ENCODE measurements at places on chromosomes 3 and 15.

- DNase-seq: peak; percentile 45
Observed at GRCh38 chr3:42042747-42043098, 48.4 kb upstream of the TRAK1 start.

GRCh38 chr15:69499521-69500211 is 47.0 kb downstream of the RPLP1 start:
- DNase-seq: no peak

DNA sequence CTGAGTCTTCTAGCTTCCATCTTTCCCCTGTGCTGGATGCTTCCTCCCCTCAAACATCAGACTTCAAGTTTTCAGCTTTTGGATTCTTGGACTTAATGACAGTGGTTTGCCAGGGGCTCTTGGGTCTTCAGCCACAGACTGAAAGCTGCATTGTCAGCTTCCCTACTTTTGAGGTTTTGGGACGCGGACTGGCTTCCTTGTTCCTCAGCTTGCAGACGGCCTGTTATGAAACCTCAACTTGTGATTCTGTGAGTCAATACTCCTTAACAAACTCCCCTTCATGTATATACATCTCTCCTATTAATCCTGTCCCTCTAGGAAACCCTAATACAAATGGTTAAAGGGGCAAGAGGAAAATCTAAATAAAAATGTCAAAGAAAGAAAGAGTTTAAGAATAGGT is 100.1 kb downstream of the ABI3BP start:
- no peak for DNase-seq

DNA sequence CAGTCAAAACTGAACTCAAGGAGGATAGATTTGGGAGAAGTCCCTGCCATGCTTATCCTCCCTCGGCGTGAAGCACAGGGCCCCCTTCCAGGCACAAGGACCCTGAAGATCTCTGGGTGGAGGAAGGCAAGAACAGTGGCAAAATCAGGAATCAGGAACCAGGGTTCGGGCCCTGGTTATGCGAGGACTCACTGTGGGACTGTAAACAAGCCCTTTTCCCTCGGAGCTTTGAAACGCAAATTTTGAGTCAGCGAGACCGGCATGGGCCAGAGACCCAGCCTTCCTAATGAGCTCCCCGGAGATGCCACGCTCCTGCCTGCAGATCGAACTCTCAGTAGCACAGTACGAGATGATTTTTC is 70.1 kb downstream of the SLC12A8 start:
- DNase-seq: no peak

GRCh38 chr3:73868688-73869315 is 244.1 kb upstream of the PDZRN3 start:
- peak; percentile 44 for DNase-seq

DNA sequence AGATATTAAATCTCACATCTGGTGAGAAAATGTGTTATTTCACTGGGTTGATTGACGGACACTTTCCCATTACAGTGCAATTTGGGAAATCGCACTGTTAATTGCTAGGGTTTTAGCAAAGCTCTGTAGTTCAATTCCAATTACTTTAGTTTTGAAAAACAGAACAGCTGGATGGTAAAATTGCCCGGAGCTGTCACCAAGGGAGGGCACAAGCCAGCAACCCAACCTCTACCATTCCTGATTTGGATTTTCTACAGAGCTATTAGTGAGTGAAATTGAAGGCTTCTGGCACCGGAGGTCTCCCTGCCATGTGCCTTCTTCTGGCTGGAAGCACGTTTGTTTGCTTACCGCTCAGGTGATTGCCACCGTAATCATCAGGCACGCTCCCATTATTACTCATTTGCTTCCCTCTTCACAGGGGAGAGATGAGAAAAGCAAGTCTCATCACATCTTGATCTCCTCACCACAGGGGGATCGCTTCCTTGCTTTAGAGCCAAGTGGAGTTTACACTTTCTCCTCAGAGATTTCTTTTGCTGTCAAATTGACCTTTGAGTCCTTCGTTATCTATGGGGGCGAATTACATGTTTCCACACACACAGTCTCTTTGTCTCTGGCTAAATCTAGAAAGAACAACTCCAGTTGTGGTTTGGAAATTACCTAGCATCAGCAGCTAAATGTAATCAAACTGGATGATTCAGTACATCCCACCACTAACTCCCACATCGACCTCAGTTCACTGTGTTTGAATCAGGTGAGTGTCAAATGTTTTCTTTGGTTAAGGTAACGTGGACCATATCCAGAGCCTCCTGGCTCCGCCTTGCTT is 421.7 kb upstream of the GOLIM4 start:
- peak; percentile 13 for DNase-seq

- no peak for DNase-seq
Observed at GRCh38 chr15:99335508-99335907, 84.2 kb downstream of the LRRC28 start.

DNA sequence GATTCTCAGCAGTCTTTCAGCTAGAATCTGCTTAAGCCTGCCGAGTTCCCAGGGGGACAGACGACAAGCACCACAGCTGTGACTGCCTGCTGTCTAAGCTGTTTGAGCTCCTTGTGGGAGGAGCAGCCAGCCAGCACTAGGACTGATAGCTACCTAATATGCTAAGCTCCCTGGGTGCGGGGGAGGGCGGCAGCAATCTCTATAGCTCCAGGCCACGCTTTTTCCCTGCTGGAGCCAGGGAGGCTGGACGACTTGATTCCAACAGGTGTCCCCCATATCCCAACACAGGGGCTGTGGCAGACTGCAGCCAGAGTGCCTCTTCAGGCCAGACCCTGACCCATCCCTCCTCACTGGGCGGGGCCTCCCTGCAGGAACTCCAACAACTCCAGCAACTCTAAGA is 134.1 kb upstream of the ARPP21 start:
- no peak for DNase-seq

DNA sequence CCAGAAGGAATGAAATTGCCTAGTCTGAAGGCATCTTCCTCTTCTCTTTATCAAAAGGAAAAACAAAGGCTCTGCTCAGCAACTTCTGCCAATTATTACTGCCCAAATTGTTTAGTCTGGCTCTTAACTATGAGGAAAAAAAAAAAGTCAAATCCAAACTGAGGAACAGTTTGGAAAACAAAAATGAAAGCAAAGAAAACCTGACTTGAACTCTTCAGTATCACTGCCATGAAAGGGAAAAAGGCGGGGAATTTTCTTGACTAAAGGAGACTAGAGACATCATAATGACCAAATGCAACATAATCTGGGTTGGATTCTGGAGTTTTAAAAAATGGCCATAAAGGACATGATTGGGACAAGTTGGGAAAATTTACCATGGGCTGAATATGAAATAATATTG is 156.3 kb downstream of the STT3B start:
- DNase-seq: no peak

GRCh38 chr3:87272718-87273341 is 3.6 kb downstream of the POU1F1 start:
- no peak for DNase-seq

- DNase-seq: peak; percentile 70
Observed at GRCh38 chr15:67064607-67065530, 533 bp upstream of the SMAD3 start.

DNA sequence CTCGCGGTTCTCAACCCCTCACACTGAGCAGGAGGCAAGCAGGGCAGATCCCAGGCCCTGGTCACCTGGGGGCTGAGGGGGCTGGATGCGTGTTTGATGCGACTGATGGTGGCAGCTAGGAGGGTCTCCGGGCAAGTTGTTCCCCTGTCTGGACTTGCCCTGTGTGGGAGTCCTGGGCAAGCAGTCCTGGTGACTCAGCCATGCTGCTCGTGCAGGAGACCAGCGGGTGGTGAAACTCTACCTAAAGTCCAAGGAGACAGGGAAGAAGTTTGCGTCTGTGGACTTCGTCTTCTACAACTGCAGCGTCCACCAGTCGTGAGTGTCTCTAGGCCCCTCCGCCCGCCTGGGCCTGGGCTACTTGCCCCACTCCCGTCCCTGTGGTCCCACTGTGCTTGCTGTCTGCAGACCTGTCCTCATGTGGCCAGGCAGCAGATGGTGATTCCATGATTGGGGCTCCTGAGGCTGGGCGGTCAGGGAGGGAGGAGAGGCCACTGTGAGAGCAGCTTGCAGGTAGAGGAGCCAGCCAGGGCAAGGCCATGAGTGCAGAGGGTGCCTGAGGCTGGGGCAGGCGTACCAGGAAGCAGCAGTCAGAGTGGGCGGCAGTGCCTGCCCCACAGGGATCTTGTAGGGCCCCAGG is 23.1 kb downstream of the PLXNA1 start:
- DNase-seq: peak; percentile 54

- DNase-seq: no peak
Observed at GRCh38 chr3:171428321-171428787, 31.9 kb downstream of the TNIK start.

GRCh38 chr3:195297446-195297845 is 26.5 kb upstream of the XXYLT1 start:
- DNase-seq: no peak

DNA sequence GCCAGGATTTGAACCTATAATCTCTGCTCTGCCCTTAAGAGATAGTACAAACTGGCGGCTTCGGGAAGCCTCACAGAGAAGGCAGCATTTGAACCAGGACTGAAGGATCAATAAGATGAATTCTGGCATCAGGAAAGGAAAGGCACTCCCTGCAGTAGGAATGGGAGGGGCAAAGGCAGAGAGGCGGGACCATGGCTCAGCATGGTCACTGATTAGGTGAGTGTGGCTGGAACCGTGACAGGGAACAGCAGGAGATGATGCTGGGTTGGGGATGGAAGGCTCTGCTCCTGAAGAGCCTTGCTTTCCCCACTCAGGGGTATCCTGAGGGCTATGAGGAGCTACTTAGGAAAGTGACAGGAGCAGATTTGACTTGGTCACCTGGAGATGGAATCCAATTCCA is 158.5 kb downstream of the FEZF2 start:
- no peak for DNase-seq

DNA sequence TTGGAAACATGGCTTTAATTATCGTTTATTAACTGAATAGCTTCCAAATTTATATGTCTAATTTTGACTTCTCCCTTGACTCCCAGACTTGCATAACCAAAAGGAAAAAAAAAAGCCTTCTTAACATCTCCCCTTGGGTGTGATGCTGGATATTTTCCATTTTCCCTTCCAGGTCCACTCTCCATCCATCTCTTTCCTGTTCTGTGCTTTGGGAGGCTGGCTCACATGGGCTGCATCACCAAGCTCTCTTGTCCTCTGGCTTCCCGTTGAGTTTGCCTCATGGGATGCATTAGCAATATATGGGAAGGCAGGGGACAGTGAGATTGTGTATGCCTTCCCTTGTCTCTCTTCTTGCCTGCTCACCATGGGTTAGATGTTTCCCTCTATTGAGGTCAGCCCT is 77.8 kb upstream of the FAM98B start:
- DNase-seq: no peak

DNA sequence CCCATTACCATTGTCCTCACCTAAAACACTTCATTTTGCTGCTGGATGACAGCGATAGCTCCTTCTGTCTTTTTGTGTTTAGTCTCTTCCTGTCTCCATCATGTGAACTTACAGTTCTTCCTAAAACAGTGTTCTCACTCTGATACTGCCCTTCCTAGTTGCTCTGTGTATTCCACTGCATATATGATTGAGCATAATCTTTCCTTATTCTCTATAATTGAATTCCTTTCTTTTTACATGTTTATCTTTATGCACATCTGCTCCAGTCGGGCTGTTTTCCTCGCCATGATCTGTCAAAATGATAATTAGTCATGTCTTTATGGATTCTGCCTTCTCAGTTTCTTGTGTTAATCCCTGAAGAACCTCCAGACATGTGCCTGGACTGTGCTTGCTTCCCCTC is 405.1 kb upstream of the SEMA6D start:
- DNase-seq: no peak

GRCh38 chr3:111859061-111859973 is at the start of gene PHLDB2:
Gene PHLDB2 (plus strand): TSS chr3:111859265. CDS start chr3:111884078, 24,813 bp downstream.
- peak; percentile 86 for DNase-seq

GRCh38 chr3:65714134-65714533 is 324.6 kb downstream of the MAGI1 start:
- DNase-seq: peak; percentile 84

- no peak for DNase-seq
Observed at GRCh38 chr3:106256249-106256957, 387.6 kb upstream of the CBLB start.

DNA sequence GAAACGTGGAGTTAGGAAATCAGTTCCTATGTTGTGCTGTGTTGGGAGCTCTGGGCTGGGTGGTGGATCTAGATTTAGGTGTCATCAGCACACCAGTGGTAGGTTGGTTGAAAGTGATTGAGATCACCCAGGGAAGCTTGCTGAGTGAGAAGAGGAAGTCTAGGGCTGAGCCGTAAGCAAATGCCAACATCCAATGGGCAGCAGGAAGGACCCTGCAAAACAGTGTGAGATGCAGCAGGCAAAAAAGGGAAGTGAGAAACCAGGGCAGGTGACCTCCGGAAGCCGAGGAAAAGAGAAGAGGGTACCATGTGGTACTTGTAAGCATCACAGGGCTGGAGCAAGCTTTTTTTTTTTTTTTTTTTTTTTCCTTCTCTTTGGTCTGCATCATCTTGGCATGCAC is 15.9 kb upstream of the COPG1 start:
- DNase-seq: no peak

DNA sequence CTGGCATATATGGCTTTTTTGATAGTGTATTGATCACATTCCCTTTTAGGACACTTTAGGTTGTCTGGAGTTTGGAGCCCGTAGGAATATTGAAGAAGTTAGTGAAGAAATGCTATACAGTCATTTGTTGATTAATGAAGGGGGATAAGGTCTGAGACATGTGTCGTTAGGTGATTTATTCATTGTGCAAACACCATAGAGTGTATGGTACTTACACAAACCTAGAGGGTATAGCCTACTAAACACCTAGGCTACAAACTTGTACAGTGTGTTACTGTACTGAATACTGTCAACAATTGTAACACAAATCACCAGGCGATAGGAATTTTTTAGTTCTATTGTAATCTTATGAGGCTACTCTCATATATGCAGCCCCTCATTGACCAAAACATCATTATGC is 3.3 kb downstream of the TPM1 start:
- DNase-seq: peak; percentile 22

DNA sequence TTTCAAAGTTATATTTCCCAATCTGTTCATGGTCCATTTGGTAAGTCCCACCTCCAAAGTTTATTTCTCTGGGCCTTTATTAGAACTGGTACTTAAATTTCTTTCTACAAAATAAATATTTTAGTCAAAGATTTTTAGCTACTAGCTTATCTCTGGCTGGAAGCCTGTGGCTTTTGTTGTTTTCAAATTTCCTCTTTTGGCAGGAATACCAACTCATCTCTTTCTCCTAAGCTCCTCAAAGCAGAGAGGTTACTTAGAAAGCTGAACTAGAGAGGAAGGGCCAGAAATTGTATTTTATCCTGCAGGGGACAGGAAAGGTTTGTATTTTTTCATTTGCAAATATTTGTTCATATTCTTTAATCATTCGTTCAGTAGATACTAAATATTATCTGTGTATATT is 227.8 kb downstream of the TBL1XR1 start:
- DNase-seq: no peak

- peak; percentile 65 for DNase-seq
Observed at GRCh38 chr15:100713163-100713867, 110.9 kb downstream of the ASB7 start.
